ENCODE measurements at places on chromosomes 12 and 14. TPM values are rescaled to one million over a fixed set of nuclear protein-coding genes. Genes with fewer than 3 reads are reported as not detected.

DNA sequence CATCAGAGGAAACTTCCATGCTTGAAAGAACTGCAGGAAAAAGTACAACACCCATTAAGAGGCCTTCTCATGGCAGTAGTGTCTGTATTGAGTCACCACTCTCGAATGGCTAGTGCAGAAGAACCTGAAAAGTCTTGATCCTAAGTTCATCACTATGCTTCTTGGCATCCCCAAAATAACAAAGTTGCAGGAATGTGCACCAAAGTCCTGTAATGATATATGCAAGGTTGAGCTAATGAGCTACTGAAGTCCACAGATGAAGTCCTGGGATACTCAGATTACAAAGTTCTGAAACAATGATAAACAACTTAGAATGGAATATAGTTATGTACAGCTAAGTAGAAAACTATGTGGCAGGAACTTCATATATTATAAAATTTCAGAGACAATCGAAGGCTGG, 545.4 kb downstream of the FOXG1 start:
- no peak for DNase-seq

DNA sequence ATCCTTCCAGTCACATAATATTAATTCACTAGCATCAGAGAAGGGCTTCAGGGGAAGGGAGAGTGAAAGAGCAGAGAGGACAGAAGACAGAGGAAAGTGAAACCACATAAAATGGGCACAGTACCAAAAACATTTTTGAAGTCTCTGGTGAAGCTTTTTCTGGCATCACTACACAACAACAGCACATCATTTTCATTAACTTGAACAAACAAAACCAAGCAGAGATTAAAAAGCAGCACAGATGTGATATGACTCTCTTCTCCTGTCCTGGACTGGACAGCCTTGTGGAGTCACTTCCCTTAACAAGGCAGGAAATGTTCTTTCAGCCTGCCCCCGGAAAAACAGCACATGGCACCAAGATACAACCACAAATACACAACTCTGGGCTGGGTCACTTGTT, 112.0 kb downstream of the TSPAN8 start:
- no peak for DNase-seq

Gene EML5
- 1.2 TPM for total RNA-seq

DNA sequence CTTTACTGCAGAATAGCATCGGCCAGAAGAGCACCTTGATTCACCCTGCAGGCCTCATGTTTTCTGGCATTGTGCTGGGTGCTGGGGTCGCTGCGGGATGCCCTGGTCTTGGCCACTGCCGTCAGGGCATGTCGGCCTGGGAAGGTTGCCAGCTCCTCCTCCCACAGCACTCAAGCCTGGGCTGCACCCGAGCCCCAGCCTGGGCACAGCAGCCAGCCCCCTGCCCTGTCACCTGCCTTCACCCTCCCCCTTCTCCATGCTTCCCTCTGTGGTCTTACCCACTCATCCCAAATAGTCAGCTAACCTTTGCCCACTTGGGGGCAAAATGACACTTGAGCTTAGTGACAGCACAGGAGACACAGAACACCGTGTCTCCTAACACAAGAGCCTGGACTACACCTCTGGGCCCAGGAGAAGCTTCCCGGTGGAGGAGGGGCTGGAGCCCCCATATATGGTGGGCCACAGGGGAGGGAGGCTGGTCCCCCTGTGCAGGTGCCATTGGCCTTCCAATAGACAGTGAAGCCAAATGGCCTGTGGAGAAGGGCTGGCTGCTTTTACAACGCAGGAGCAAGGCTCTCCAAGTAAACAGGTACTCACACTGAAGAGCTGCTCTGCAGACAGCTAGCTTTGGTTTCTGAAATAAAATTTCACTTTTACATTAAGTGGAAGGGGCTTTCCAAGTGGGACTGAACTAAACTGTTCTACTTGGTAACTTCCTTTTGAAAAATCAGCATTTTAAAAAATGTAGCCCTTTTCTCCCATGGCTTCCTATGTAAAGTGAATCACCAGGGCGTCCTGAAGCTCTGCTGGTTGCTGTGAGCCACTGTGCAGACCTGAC, 51.2 kb upstream of the AMN start:
- DNase-seq: no peak

- DNase-seq: no peak
Measured at GRCh38 chr12:131793243-131794022, 34.8 kb upstream of the MMP17 start.

- DNase-seq: no peak
Measured at GRCh38 chr14:58066115-58066514, 85.9 kb downstream of the ARMH4 start.

GRCh38 chr12:19148860-19149259, 19.3 kb downstream of the PLEKHA5 start:
- no peak for DNase-seq

DNA sequence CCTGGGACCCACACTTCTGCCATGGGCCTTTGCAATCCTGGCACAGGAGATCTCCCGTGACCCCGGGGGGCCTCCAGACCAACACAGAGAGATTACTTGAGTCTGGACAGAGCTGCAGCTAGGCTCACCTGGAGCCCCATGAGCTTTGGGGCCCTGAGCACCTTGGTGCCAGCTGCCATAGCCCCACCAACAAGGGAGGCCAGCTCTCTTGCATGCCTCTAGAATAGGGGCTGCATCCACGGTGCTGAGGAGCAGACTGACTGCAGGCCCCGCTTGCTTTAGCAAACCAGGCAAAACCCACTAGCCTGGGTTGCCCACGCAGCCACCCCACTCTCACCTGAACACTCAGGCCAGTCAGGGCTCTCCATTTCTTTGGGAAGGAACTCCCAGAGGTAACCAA, 3.7 kb upstream of the OR4N2 start:
- no peak for DNase-seq

Gene DACT1
- 4.9 TPM for total RNA-seq

Gene MUCL1
- not detected for total RNA-seq

DNA sequence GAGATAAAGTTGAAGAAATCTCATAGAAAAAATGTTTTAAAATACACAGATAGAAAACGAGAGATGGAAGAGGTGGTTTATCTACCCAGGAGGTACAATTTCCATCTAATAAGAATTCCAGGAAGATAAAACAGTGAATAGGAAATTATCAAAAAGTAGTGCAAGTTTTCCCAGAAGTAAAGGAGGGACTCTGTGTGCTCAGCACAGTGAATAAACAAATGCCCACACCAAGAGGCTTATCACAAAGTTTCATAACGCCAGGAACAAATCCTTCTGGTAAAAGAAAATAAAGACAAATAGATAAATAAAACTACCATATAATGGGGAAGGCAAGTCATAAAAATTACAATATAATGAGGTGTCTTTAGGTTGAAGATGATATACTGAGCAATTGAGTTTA, 179.0 kb downstream of the SLC41A2 start:
- DNase-seq: no peak

- DNase-seq: no peak
Measured at GRCh38 chr12:5248999-5249526, 182.8 kb upstream of the NTF3 start.

GRCh38 chr14:102182936-102183619, 43.4 kb downstream of the WDR20 start:
- no peak for DNase-seq

- no peak for DNase-seq
Measured at GRCh38 chr12:26102953-26103352, 21.9 kb downstream of the BHLHE41 start.

- no peak for DNase-seq
Measured at GRCh38 chr12:131065279-131065678, 111.6 kb downstream of the ADGRD1 start.

GRCh38 chr12:92034858-92035401, 110.7 kb downstream of the BTG1 start:
- peak; percentile 80 for DNase-seq

Gene TCL1B
- total RNA-seq: not detected

GRCh38 chr14:92690171-92691011, 58.0 kb downstream of the LGMN start:
- peak; percentile 57 for DNase-seq

DNA sequence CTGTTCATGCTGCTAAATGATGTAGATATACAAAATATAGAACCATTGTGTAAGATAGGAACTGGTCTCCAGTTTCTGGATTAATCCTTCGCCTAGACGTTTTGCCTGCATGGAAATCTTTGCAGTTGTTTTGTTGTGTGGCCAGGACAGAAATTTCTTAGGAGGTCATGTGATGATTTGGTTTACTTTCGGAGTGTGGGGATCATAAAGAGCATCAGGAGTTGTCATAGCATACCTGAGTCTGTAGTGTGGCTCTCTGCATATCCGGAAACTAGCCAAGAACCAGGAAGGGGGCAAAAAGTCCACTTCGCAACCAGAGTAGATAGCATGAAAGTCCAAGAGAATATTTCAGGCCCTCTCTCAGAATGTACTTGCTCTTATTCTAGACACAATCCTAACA, 3.1 kb downstream of the SAMD4A start:
- DNase-seq: no peak

Gene KRT85
- not detected for total RNA-seq

GRCh38 chr14:49754570-49755097, 13.3 kb upstream of the KLHDC2 start:
- DNase-seq: no peak

DNA sequence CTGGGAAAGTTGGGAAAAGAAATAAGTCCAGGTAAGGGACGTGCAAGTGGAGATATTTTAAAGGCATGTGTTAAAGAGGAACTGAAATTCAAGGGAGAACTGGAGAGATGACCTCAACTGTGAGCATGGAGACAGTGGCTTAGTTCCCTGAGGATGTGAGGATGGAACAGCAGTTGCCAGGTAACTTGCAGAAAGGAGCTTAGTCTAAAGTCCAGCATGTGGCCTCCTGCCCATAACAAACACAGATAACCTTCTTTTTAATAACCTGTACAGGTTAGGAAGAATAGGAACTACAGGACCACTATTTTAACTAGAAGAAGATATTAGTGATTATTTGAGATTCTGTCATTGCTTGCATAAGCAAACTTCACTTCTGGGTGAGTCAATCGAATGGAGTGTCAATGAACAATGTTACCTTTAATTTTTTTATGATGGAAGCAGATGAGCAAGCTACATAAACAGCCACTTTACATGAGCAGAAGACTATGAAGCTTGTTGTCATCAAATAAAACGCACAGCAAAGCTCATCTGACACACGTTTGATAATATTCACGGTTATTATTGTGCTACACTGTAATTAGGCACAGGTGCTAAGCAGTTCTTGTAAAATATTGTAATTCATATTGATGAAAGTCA, 291.7 kb upstream of the DDHD1 start:
- no peak for DNase-seq

Gene HAL
- 0.91 TPM for total RNA-seq

DNA sequence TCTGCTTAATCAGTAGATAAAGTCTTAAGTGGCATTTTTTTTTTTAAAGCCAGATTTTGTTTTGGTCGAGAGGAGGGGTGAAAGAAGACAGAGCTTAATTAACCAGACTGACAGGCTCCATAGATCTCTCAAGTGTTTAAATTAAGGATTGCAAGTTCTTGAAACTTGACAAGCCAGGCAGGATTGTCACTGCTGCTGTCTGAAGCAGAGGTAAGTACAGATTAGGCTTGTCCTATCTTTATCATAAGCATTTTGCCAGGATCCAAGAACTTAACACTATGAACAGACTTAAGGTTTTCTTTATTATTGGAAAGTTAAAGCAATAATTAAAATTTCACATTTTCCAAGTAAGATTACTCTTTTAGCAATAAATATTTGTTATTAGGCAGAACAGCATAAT, 179.6 kb upstream of the LMO3 start:
- no peak for DNase-seq

DNA sequence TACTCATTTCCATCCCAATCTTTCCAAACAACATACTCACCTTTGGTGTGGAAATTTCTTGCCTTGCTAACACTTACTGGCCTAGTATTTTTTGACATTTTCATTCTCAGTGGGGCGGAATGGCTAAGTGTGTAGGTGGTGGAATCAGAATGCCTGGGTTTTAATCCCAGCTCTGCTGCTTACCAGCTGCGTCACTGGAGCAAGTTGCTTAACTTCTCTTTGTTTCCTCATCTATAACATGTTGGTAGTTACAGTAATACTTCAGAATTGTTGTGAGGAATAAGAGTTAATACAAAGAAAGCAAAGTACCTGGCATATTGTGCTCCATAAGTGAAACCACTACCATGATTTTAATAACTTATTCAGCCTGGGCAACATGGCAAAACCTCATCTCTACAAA, 3.0 kb upstream of the FAM177A1 start:
- no peak for DNase-seq
